ENCODE measurements at places on chromosomes 6 and 20. TPM values are rescaled to one million over a fixed set of nuclear protein-coding genes. Genes with fewer than 3 reads are reported as not detected.

DNA sequence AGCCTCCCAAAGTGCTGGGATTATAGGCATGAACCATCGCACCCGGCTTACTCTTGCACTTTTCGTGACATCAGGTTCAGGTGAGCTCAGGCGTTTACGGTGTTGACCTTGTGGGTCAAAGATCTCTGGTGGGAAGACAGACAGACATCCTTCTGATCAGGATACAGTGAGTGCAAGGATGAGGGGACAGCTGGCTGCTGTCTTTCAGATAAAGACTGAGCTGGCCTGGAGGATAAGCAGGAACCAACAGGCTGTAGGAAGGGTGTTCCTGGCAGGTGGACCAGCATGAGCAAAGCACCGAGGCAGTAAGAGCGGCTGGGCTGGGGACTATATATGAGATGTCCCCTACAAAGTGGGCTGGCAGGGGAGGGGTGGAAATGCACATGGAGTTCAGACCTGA is 11.1 kb upstream of the GTSF1L start:
- DNase-seq = no peak

GRCh38 chr6:90035047-90035723 is 140.9 kb downstream of the GJA10 start:
- DNase-seq = no peak

DNA sequence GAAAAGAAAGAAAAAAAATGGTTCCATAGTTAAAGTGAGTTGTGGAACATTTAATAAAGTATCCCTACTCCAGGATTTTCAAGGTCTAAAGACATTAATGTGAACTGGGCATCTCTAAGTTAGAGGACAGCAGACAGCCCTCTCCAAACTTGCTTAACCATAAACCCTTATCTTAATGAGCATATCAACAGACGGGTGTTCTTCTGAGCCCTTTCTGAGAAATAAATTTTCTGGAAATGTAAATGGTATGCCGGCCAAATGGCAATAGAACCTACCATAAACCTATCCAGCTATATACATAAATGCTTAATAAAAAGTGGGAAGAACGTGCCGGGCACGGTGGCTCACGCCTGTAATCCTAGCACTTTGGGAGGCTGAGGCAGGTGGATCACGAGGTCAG is 12.5 kb downstream of the SLC18B1 start:
- no peak for DNase-seq

DNA sequence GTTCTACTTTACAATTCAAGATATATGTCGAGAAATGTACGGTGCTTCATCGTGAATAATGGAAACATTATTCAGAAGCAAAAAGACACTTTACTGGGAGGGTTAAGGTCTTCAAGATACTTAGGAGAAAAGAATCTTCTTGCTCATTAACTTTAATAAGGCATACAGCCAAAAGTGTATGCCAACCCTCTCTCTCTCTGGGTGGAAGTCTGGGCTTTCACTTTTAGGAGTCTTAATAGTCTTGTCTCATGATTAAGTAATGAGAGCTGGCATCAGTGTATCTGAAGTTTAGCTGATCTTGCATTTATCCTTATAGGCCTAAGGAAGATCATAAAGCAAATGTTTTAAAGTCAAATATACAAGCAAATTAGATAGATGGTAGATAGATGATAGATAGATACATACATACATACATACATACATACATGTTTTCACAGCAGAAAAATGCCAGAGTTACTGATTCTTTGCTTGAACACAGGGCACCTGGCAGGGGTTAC is 21.5 kb downstream of the OLIG3 start:
- DNase-seq = no peak

GRCh38 chr20:4070323-4071177 is 55.2 kb upstream of the RNF24 start:
- no peak for DNase-seq

DNA sequence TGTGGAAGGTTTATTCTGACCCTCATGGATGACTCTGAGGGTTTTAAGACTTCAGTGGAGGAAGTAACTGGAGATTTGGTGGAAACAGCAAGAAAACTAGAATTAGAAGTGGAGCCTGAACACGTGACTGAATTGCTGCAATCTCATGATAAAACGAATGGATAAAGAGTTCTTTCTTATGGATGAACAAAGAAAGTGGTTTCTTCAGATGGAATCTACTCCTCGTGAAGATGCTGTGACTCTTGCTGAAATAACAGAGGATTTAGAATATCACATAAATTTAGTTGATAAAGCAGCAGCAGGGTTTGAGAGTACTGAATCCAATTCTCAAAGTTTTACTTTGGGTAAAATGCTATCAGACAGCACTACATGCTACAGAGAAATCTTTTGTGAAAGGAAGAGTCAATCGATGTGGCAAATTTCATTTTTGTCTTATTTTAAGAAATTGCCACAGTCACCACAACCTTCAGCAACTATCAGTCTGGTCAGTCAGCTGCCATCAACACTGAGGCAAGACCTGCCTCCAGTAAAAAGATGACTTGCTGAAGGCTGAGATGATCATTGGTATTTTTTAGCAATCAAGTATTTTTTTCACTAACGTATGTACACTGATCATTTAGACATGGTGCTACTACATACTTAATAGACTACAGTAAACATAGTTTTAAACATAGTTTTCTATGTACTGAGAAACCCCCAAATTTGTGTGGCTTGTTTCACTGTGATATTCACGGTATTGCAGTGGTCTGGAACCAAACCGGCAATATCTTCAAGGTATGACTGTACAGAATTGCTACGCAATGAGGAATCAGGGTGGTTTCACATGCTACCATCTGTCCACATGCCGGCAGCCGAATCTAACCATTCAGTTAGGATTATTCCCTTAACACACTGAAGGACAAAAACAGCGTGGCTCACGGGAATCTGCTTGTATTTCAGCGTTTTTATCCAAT is 149.0 kb downstream of the MYB start:
- no peak for DNase-seq

Gene FOXS1
- 25.0 TPM for total RNA-seq

Gene CSE1L
- 39.5 TPM for total RNA-seq
